Esophagus mucosa (tissue), 1 donor: ENCODE measurements at places on chromosomes 6 and 20. TPM values are rescaled to one million over a fixed set of nuclear protein-coding genes. Genes with fewer than 3 reads are reported as not detected.

CLVS2 gene
- total RNA-seq, result not detected

SULF2 gene
- total RNA-seq, result 26.4 TPM

ZBTB12 gene
- 2.0 TPM for total RNA-seq

RHAG gene
- total RNA-seq, result not detected

TRIM15 gene
- total RNA-seq, result not detected

TNNC2 gene
- total RNA-seq, result not detected

OSTM1 gene
- total RNA-seq, result 12.8 TPM

EFCAB8 gene
- 0.48 TPM for total RNA-seq

COL12A1 gene
- total RNA-seq, result 9.4 TPM

PRSS16 gene
- 7.7 TPM for total RNA-seq

LAMA2 gene
- total RNA-seq, result 3.1 TPM

SOX18 gene
- total RNA-seq, result 5.4 TPM

ARFGEF3 gene
- 1.2 TPM for total RNA-seq

KIAA1755 gene
- 0.32 TPM for total RNA-seq

INSM1 gene
- not detected for total RNA-seq

FAM184A gene
- total RNA-seq, result 0.76 TPM

HMGCLL1 gene
- total RNA-seq, result not detected

THBD gene
- 46.5 TPM for total RNA-seq

TINAG gene
- not detected for total RNA-seq

TCF21 gene
- total RNA-seq, result 0.72 TPM

OR2B3 gene
- not detected for total RNA-seq

FAM162B gene
- 0.92 TPM for total RNA-seq

PHACTR1 gene
- 1.6 TPM for total RNA-seq

CGAS gene
- total RNA-seq, result 8.6 TPM

PRDM1 gene
- 94.1 TPM for total RNA-seq

BPI gene
- not detected for total RNA-seq

TCP11 gene
- not detected for total RNA-seq

CLIC5 gene
- 0.24 TPM for total RNA-seq

SCUBE3 gene
- total RNA-seq, result 0.12 TPM
